Occipital lobe (tissue), 3 donors: ENCODE measurements at places on chromosomes 6 and 20.

GRCh38 chr20:45254383-45255262, at the start of gene SLPI:
SLPI (minus strand) TSS chr20:45254564; CDS start chr20:45254543, 21 bp downstream.
- no peak for DNase-seq

DNA sequence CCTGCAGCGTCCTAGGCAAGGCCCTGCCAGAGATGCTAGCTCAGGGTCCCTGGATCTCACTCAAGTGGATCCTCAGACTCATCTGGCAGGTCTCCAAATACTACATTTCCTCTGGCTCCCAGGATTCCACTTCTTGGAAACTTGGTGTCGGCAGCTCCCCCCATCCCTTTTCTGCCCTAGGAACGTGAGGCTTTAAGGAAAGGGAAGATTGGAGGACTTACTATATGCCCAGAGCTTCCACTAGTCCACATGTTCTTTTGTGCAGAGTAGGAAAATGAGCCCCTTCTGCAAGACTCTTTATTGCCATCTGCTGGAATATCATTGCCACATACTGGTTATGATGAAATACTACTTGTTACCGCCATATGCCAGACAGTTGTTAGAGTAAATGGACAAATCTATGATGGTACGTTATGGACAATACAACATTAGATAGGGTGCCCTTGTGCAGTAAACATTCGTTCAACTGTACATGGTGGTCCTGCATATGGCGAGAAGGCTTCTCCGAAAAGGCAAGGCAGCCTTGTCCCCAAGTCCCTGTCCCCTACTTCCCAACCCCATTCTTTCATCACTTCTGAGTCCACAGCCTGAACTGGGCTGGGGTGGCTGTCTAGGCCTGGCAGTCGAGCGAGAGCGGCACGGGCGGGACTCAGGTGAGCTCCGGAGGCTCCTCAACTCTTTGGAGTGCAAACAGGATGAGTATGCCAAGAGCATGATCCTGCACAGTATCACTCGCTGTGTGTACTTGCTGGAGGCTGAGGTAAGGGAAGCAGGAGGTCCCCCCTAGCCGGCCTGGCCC, 780 bp downstream of the ARMC12 start:
- DNase-seq = no peak

DNA sequence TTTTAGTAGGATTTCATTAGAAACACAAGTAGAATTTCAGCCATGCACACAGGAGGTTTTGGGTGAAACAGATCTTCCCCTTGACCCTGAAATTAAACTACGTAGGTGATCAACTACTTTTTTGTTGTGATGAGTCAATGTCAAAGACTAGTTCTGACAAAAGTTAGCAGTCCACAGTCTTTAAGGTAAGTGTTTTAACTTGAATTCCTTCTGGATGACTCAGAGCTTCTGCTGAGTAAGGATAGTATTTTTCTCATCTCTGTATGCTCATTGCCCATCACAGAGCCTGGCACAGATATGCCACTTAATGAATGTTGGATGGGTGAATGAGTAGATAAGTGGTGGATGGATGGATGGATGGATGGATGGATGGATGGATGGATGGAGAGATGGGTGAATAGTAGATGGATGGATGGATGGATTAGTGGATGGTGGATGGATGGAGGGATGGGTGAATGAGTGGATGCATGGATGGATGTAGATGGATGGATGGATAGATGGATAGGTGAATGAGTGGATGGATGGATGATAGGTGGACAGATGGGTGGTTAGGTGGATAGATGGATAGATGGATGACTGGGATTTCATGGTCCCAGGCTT, 165.3 kb downstream of the ZMYND8 start:
- no peak for DNase-seq

GRCh38 chr6:34696189-34696738, 303 bp downstream of the ILRUN start:
- peak; percentile 56 for DNase-seq

DNA sequence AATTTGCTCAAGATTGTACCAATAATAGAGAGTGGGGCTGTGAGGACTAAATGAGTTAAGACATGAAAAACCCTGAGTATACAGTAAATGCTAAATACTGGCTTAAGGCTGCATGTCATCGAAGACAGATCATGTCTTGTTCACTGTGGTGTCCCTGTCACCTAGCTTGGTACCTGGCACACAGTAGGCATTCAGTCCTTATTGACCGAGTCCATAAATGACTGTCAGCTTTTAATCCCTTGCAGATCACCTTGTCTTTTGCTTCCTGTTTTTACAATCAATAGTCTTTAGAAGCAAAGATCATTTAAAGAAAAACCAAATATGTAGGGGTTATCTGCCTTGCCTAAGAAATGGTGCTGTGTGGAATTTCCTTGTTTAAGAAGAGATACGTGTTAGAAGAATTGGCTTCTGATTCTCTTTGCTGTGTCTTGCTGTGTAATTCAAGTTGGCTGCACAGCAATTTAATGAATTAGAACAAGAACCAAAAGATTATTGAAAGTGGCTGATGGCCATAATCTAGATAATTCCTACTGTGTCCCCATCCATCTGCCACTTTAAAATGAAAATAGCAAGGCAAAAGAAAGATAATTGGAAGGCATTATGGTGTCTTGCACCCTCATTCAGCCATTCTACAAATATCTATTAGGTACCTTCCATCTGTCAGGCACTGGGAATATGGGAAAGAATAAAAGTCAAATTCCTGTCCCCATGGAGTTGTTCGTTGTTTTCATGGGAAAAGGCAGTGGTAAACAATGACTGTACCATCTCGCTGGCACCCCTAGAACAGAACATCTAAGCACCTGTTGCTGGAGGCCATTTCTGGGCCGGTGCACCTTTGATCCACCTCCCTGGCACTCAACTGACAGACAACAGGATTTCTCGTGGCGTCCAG, 12.4 kb upstream of the MAPK13 start:
- DNase-seq = no peak

DNA sequence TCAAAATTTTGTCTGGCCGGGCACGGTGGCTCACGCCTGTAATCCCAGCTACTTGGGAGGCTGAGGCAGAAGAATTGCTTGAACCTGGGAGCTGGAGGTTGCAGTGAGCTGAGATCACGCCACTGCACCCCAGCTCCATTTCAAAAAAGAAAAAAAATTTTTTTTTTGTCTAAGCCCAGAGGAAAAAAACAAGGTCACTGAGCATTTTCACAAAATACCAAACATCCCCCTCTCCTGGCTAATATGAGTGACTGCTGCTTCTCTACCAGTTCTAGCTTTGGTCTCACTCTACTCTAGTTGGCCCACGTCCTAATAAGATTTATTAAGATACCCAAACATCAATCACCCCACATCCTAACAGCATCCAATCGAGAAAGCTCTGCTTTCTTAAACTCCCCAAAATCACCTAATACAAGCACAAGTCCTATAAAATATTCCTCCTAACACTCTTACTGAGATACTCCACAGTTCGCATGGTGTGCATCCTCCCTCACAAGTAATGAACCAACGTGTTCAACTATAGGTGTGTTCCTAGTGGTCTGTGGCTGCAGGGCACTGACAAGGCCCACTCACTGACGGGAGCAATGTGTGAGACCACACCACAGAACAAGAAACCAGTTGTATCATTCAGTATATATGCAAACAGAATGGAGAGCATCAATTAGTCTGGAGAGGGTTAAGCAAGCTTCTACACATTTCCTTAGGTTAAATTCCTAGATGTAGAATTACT, 64.2 kb downstream of the FKBP5 start:
- DNase-seq = no peak

DNA sequence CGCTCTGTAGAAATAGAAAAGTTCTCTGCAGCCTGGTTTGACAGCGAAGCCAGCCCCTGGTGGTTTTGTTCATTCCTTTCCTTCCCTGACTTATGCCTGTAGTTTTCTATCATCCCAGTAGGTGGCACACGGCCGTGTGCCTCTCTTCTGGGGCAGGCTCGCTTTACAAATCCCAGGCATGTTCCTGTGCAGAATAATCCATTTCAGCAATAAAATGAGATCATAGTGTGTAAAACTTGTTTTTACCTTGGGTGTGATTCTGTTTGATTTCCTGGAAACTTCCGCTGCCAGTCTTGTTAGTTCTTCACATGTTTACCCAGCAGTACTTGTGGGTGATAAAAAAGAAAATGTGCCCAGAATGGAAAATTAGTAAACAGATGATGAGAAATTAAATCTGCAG, 7.4 kb upstream of the INSM1 start:
- peak; percentile 25 for DNase-seq

GRCh38 chr6:144714021-144714712, 429.0 kb downstream of the UTRN start:
- no peak for DNase-seq

DNA sequence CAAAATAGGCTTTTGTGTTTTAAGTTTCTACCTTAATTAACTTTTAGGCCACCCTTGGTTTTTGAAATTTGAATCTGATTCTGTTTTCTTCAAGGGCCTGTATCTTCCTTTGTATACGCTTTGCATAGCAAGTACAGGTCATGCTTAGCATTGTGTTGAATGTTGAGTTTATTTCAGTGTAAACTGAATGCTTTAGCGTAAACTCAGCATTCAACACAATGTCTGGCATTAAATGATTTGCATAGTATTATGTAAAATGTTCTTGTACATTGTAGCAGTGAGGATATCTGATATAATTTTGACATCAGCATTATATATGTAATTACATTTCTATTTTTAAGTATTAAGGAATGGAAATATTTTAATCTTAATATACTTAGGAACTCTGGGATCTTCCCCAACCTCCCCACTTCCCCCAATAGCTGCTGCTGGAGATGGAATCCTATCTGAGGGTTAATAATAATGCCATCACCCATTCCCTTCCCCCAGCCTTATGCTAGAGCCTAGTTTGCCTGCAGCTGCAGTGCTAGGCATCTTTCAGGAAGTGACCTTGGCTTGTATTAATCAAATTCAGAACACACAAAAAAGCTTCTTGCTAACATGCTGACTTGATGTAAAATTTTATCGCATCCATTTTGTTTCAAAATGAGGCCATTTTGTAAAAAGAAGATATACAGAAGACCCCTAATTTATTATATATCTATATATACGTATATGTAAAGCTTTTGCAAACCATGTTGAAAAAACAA, 73.1 kb downstream of the NCOA3 start:
- DNase-seq = no peak

- DNase-seq = no peak
Observed at GRCh38 chr6:162123797-162124196, 603.8 kb downstream of the PRKN start.

- DNase-seq = no peak
Observed at GRCh38 chr6:12148317-12148801, 136.2 kb downstream of the HIVEP1 start.

DNA sequence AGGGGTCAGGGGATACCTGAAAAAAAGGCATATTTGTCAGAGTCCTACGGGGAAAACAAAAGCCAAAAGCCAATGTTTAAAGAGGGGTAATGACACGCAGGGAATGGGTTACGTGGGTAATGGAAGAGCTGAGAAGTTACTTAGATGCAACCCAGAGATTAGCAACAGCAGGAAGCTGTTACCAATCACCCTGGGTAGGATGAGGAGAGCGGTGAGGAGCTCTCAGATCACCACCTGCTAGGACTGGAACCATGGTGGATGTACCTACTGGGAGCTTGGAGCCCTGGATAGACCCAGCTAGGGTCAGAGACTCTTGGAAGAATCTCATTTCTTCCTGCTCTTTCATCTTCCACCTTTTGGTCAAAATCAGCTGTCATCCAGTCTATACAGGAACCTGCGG, 51.2 kb upstream of the RNF24 start:
- DNase-seq = no peak

GRCh38 chr20:17823409-17824144, 123.8 kb downstream of the BANF2 start:
- no peak for DNase-seq

DNA sequence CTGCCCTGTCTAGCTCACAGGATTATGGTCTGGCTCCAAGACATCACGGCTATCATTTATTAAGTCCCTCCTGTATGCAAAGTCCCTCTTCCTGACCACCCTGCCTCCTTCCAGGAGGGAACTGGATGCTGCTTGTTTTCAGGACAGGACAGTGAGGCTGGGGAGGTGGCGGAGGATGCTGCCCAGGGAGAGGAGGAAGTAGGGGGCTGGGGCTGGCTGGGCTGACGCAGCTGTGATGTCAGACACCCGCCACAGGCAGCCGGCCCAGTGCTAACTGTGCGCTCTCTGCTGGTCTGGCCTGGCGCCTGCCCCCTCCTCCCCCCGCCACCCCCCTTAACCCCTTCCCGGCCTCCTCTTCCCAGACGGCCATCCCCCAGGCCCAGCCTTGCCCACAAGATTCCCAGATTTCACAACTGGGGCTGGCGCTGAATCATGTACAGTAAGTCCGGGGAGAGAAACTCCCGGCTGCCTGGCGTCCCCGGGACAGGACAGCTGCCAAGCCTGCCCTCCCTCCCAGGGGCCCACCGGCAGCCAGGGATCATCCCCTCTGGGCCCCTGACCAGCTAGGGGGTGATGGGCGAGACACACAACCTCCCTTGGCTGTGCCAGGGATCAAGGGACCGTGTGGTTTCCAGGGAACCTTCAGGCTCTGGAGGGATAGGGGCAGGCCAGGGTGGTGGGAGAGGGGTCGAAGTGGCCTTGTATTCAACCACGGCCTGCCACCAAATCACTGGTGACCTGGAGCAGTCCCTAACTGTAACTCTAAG, 118.1 kb downstream of the CEBPB start:
- peak; percentile 26 for DNase-seq

DNA sequence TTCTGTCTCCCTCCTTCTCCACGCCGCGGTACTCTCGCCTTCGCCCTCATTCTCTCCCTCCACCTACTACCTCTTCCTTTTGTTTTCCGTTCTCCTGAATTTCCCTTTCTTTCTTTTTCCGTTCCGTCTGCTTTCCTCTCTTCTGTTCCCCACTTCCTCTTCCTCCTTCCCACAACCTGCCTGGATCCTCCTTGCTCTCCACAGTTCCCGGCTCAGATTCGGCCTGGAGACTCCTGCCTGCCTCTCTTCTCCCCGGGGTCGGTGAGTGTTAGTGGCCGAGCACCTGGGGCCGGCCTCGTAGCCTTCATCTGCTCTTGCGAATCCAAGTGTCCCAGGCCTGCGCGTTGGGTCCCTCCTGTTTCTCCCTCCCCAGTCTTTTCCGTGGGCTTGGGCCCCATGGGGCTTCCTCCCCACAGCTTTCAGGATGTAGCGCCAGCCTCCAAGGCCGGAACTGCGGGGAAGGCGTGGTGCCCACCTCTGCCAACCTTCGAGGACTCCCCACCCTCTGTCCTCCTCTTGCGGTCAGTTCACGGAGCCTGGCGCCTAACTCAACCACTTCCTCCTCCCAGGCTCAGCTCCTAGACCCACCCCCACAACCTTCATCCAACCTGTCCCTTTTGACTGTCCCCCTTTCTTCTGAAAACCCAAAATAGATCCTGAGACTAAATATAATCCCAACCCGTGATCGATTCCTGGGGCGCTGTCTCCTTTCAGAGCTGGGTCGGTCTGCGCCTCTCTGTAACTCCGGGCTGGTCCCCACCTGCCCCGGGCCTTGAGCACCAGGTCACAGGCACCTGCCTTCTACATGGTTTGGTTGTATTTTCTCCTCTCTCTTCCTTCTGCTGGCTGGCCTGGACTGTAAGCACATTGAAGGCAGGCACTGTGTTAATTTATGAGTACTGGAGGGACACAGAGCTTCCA, 6.8 kb downstream of the NRN1 start:
- DNase-seq = no peak
